CD4-positive, alpha-beta T cell (primary cell): ENCODE measurements at places on chromosomes 3 and 15.

DNA sequence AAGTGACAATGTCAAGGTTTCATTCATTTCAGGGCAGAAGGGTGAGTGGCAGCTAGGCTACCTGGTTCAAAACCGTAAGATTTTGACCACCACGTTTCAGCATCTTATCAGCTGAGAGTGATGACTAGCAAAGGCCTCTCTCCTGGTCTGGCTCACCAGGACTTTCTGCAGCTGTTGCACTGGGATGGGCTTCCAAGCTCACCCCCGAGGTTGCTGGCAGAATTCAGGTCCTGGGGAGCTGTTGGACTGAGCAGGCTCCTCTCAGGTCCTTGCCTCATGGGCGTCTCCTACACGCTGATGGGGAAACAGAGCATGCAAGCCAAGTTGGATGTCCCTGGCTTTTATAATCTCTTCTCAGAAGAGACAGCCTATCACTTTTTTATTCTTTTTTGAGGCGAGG is 88.8 kb upstream of the RNU6-1 start:
- H3K36me3 ChIP-seq: no peaks in the 10 kb centered on the region
- H3K27ac ChIP-seq: no peak overlapping the region
- no peaks in the 10 kb centered on the region for H3K4me1 ChIP-seq

DNA sequence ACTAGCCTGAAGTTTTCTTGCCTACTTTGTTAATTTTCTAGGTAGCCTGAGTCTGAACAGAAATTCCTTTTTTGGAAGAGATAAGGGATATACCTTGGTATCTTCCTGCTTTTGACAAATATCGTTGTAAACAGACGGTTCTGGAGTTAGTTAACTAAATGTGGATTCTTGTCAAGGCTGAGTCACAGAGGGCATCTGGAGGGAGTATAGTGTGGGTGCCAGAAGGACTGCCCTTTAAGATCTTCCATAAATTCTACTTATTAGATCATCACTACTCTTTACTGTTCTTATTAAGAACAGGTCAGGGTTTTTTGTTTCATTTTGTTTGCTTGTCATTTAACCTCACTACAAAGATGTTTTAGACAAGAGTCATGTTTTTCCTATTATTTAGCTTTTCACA is 125.3 kb upstream of the SKOR1 start:
- H3K27me3 ChIP-seq: no peaks in the 10 kb centered on the region
- no peak overlapping the region for H3K4me3 ChIP-seq
- no peak for DNase-seq
- H3K27ac ChIP-seq: no peak overlapping the region
- H3K4me1 ChIP-seq: no peaks in the 10 kb centered on the region

DNA sequence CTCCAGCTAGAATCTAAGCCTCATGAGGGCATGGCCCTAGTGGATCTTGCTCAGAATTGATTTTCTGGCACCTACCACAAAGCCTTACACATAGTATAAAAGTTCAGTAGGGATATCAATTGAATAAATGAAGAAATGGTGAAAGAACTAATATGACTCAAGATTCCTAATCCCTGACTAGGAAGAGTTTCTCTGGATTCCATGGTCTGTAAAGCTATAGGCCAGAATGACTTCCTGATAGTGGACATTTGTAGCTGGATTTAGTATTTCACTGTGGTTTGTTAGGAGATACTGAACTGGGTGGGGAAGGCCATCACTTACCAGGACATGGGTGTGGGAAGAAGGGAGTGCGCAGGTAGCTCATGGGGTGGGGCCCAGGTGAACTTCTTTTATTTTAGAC is 168.9 kb downstream of the RAP2B start:
- no peaks in the 10 kb centered on the region for H3K36me3 ChIP-seq
- no peak overlapping the region for H3K4me3 ChIP-seq
- H3K27ac ChIP-seq: no peak overlapping the region
- no peak for DNase-seq

DNA sequence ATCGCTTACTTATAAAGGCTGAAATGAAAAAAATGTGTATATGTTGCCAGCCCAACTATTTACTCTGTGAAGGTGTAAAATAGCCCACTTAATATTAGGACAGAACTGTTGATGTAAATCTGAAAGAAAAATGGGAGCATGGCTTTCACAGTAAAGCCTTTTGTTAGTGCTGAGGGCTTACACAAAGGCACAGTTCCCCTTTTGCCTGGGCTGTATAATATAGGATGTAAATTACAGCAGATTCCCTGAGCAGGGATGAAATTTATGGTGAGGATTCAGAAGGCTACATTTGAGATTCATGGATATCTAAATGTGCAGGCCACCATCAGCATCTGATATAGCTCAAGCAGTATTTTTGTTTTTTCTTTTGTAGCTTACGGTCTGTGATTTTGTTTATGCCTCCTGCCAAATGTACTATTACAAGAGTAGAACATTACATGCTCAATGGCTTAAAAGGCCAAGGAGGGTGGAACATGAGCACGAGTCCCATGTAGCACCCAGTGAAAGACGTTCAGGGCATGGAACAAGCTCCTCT is 109.1 kb upstream of the ATP10A start:
- H3K4me3 ChIP-seq: no peak overlapping the region
- peaks cover 4% of the 10 kb centered on the region for H3K27me3 ChIP-seq
- no peak overlapping the region for H3K27ac ChIP-seq
- DNase-seq: no peak

DNA sequence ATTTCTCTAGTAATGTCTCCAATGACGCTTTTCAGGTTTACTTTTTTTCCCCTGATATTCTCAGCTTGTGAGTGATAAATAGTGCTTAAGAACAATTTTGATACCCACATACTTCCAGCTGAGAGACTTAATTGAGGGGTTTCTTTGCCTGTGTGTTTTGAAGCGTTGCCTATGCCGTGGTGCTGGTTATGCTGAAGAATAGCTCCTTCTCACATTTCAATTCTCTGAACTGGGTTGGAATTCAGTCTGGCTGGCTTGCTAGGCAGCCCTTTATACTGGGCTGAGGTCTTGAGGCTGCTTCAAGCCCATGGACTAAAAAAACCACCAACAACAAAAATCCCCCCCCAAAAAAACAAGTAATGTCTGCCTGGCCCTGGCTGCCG is 87.4 kb downstream of the CHST2 start:
- H3K27me3 ChIP-seq: no peaks in the 10 kb centered on the region
- no peak overlapping the region for H3K4me3 ChIP-seq
- no peak overlapping the region for H3K27ac ChIP-seq
- H3K4me1 ChIP-seq: no peaks in the 10 kb centered on the region
- no peak for DNase-seq
- no peaks in the 10 kb centered on the region for H3K36me3 ChIP-seq

- H3K4me1 ChIP-seq: peaks cover 31% of the 10 kb centered on the region
- peak overlapping the region; percentile 69 for H3K4me3 ChIP-seq
- no peaks in the 10 kb centered on the region for H3K27me3 ChIP-seq
- DNase-seq: no peak
- H3K27ac ChIP-seq: peak overlapping the region; percentile 32
- H3K36me3 ChIP-seq: peaks cover 53% of the 10 kb centered on the region
Measured at GRCh38 chr3:48685293-48685602, 467 bp downstream of the NCKIPSD start.

GRCh38 chr15:27869697-27870281 is 229.3 kb downstream of the OCA2 start:
- H3K4me3 ChIP-seq: no peak overlapping the region
- H3K4me1 ChIP-seq: no peaks in the 10 kb centered on the region
- H3K36me3 ChIP-seq: no peaks in the 10 kb centered on the region

DNA sequence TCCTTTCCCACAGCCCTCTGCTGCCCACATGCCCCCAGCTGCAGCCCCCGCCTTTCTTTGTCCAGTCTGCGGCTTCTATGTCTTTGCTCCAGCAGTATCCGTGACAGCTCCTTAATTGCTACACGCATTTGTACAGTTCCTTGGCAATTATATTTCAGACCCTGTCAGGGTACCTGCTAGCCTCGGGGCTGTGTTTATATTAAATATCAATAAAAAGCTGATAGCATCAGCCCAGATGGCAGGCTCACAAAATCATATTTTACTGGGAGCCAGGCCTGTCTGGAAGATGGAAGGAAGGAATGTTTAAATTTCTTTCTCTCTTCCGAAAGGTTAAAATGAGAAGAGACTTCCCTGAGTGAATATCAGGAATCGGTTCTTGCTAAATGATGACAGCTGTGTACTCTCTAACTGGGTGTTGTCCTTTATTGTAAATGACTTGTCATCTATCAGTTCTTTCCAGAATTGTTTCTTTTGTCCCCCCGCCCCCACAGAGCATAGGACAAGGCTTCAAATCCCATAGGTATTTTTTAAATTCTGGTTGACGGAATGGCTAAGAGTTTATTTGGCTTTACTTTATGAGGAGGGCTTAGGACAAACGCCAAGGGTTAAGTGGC is 378.1 kb downstream of the LRTM1 start:
- no peaks in the 10 kb centered on the region for H3K27me3 ChIP-seq
- no peak for DNase-seq
- no peaks in the 10 kb centered on the region for H3K36me3 ChIP-seq
- no peaks in the 10 kb centered on the region for H3K4me1 ChIP-seq
- H3K27ac ChIP-seq: no peak overlapping the region

GRCh38 chr15:62665449-62665848 is 377.1 kb upstream of the TPM1 start:
- H3K27ac ChIP-seq: no peak overlapping the region
- H3K4me3 ChIP-seq: no peak overlapping the region
- no peak for DNase-seq
- H3K27me3 ChIP-seq: no peaks in the 10 kb centered on the region
- no peaks in the 10 kb centered on the region for H3K4me1 ChIP-seq
- H3K36me3 ChIP-seq: no peaks in the 10 kb centered on the region

DNA sequence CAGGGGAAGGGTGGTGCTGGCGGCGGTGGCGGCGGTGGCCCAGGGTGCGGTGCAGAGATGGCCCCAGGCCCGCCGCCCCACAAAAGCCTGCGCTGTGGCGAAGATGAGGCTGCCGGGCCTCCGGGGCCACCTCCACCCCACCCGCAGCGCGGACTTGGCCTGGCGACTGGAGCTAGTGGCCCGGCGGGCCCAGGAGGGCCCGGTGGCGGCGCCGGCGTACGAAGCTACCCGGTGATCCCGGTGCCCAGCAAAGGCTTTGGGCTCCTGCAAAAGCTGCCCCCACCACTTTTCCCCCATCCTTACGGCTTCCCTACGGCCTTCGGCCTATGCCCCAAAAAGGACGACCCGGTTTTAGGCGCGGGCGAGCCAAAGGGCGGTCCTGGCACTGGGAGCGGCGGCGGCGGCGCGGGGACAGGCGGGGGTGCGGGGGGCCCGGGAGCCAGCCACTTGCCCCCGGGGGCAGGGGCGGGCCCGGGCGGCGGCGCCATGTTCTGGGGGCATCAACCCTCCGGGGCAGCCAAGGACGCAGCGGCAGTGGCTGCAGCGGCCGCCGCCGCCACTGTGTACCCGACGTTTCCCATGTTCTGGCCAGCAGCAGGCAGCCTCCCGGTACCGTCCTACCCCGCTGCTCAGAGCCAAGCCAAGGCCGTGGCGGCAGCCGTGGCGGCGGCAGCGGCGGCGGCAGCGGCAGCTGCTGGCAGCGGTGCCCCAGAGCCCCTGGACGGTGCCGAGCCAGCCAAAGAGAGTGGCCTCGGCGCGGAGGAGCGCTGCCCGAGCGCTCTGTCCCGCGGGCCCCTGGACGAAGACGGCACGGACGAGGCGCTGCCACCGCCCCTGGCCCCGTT is 1.6 kb downstream of the SKOR1 start:
- peaks cover 69% of the 10 kb centered on the region for H3K27me3 ChIP-seq
- no peak overlapping the region for H3K4me3 ChIP-seq
- DNase-seq: no peak
- no peaks in the 10 kb centered on the region for H3K36me3 ChIP-seq
- no peak overlapping the region for H3K27ac ChIP-seq

- no peak overlapping the region for H3K4me3 ChIP-seq
- no peaks in the 10 kb centered on the region for H3K27me3 ChIP-seq
- DNase-seq: no peak
- no peaks in the 10 kb centered on the region for H3K4me1 ChIP-seq
Measured at GRCh38 chr3:102360183-102360860, 74.5 kb upstream of the ZPLD1 start.

DNA sequence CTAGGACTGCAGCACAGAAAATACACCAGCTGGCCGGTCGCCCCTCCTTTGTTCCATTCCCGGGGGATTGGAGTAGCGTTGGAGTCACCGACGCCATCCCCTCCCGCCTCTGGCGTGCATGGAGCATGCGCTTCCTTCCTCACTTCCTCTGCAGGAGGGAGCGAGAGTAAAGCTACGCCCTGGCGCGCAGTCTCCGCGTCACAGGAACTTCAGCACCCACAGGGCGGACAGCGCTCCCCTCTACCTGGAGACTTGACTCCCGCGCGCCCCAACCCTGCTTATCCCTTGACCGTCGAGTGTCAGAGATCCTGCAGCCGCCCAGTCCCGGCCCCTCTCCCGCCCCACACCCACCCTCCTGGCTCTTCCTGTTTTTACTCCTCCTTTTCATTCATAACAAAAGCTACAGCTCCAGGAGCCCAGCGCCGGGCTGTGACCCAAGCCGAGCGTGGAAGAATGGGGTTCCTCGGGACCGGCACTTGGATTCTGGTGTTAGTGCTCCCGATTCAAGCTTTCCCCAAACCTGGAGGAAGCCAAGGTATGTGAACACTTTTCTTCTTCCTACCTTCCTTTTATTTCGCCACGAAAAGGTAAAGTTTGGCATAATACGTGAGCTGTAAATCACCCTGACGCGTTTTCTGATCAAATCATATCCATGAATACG is at the start of gene SCG3:
SCG3 (plus strand) TSS at position 201 of the 661 bp plus-strand sequence; CDS start at position 454, 253 bp downstream.
- H3K27me3 ChIP-seq: peaks cover 52% of the 10 kb centered on the region
- peak; percentile 36 for DNase-seq
- peaks cover 6% of the 10 kb centered on the region for H3K4me1 ChIP-seq
- H3K4me3 ChIP-seq: no peak within 1 kb of the TSS

DNA sequence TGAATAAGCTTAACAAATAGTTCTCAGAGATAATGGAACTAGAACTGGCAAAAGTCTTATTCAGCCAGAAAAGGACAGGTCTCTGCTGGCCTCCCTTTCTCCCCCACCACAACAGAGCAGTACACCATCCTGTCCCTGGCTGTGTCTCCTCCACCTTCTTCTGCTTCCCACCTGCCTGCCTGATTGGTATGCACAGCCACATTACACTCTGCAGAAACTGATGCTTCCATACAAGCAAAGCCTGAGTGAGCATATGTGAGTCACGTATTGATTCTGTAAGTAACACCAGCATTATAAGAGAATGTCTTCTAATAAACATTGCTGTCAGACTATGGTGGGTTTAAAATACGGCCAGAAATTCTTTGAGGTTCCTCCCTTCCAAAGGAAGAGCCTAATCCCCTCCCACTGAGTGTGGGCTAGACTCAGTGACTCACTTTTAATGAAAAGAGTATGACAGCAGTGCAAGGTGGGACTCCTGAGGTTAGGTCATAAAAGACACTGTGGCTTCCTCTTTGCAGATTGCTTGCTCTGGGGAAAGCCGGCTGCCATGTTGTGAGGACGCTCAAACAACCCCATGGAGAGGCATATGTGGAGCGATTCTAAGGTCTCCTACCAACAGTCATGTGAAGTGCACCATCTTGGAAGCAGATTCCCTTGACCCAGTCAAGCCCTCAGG is 44.4 kb downstream of the ANXA2 start:
- H3K27ac ChIP-seq: no peak overlapping the region
- H3K27me3 ChIP-seq: no peaks in the 10 kb centered on the region
- no peaks in the 10 kb centered on the region for H3K4me1 ChIP-seq
- H3K4me3 ChIP-seq: no peak overlapping the region

GRCh38 chr15:101266034-101266433 is 11.3 kb downstream of the SELENOS start:
- no peak overlapping the region for H3K4me3 ChIP-seq
- no peak overlapping the region for H3K27ac ChIP-seq
- H3K4me1 ChIP-seq: no peaks in the 10 kb centered on the region
- no peak for DNase-seq
- peaks cover 9% of the 10 kb centered on the region for H3K36me3 ChIP-seq

- no peaks in the 10 kb centered on the region for H3K27me3 ChIP-seq
- H3K4me1 ChIP-seq: no peaks in the 10 kb centered on the region
- no peak overlapping the region for H3K4me3 ChIP-seq
- no peak overlapping the region for H3K27ac ChIP-seq
- H3K36me3 ChIP-seq: peaks cover 45% of the 10 kb centered on the region
Measured at GRCh38 chr3:184880276-184881019, 68.5 kb downstream of the VPS8 start.
